ENCODE measurements at places on chromosomes 3 and 15.

- no peak for DNase-seq
Observed at GRCh38 chr3:10495003-10495402, 10.4 kb downstream of the ATP2B2 start.

GRCh38 chr3:114307222-114307830, 13.5 kb downstream of the TIGIT start:
- DNase-seq: no peak

DNA sequence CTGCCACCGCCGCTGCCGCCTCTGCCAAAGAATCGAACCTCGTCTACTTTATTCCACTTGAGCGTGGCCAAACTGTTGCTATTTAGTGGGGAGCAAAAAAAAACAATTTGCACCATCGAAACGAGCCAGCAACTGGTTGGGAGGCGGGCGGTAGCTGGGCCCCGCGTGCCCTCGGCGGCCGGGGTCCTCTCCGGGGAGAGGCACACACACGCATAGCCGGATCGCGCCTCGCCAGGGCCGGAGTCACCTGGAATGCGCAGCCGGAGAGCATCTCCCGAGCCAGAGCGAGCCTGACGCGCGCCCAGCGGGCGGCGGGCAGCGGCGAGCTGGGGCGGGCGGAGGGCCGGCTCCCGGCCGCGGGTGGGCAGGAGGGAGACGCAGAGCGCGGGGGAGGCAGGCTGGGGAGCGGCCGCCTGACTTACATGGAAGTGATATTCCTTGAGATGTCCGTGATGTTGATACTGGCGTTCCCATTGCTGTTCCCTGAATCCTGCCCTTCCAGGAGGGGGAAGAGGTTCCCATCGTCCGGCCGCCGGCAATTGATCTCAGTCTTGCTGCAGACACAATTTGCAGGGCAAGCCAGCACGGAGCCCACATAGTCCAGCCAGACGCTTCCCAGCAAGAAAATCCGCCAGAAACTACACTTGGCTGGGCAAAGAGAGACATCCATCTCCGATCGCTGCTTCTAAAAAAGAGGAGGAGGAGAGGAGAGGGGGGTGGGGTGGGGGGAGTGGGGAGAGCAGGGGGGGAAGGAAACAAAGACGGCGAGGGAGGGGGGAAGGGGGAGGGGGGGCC, 858 bp downstream of the NTRK3 start:
- DNase-seq: no peak

DNA sequence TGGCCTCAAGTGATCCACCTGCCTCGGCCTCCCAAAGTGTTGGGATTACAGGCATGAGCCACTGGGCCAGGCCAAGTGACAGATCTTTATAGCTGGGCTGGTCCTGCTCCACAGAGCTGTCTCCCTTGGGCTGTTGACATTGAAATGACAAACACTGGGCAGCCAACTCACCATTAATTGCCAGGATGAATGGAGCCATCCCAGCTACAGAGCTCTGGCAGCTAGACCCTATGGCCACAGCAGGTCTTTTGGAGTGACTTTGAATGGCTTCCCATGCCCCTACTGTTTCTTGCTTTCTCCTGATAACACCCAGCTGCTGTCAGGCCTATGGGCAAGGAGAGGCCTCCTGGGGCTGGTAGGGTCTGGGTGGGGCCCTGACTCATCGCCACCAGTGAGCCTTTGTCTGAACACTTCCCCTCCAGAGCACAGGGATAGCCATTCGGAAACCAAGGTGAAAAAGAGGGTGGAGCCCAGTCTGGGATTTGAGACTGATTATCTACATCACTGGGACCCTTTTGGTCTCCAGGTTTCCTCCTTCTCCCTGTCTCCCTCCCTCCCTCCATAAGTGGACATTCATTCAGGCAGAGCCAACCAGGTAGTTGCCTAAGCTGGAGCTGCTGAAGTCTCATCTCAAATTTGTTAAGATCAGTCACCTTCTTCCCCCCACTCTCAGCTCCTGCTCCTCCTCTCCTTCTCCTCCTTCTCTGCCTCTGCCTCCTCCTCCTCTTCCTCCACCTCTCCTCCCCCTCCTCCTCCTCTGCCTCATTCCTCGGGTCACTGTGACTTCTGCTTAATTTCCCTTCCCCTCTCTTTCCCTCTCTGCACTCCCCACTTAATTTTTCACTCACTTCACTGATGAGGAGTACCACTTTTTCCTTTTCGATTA, 34.0 kb downstream of the BHLHE40 start:
- no peak for DNase-seq

- DNase-seq: no peak
Observed at GRCh38 chr15:70866982-70867641, 13.2 kb upstream of the LARP6 start.

- no peak for DNase-seq
Observed at GRCh38 chr15:46556010-46556409, 921.2 kb downstream of the SQOR start.

- no peak for DNase-seq
Observed at GRCh38 chr15:56351353-56351752, 13.9 kb upstream of the TEX9 start.

GRCh38 chr3:34229876-34230275, 431.4 kb downstream of the PDCD6IP start:
- no peak for DNase-seq

GRCh38 chr3:172800156-172800555, 49.6 kb downstream of the ECT2 start:
- DNase-seq: no peak

- DNase-seq: no peak
Observed at GRCh38 chr3:58190882-58191281, 19.9 kb downstream of the DNASE1L3 start.

GRCh38 chr15:88680241-88681001, 41.6 kb downstream of the ISG20 start:
- no peak for DNase-seq

- no peak for DNase-seq
Observed at GRCh38 chr15:86061581-86061980, 18.1 kb upstream of the AGBL1 start.

DNA sequence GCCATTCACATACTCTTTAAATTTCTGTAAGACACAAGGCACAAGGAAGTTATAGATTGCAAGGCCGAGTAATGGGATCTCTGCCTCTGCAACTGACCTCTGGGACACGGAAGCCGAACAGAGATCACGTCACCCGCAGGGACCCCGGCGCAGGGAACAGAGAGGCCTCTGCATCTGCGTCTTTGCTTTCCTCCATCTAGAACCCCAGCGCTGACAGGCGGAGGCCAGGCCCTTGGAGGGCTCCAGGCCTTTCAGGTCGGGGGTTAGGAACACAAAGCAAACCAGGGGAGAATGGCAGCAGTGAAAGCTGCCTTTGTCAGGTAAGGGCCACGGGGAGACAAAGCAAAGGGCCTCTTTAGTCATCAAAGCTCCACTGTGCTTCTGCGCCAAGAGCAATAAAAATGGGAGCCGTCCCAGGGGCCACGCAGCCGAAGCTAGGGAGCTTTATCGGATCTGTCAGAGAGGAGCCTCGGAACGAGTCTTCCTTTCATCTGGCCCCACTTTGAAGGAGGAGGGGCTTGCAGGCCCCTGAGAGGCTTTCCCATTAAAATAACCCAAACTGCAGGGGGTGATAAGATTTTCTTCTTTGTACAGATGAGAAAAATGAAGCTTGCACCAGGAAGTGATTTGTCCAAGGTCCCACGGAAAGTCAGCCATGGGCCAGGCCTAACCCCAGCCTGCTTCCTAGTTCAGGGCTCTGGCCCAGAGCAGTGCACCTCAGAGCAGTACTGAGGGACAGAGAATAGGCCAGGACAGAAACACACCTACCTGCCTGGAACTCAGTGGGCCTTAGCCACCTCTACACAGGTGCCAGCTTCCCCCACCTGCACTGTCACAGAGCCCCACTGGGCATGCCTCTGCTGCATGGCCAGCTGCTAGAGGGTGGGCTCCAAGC, 84.4 kb upstream of the RAD18 start:
- no peak for DNase-seq

GRCh38 chr15:49330166-49330565, 92.9 kb upstream of the FGF7 start:
- DNase-seq: no peak

DNA sequence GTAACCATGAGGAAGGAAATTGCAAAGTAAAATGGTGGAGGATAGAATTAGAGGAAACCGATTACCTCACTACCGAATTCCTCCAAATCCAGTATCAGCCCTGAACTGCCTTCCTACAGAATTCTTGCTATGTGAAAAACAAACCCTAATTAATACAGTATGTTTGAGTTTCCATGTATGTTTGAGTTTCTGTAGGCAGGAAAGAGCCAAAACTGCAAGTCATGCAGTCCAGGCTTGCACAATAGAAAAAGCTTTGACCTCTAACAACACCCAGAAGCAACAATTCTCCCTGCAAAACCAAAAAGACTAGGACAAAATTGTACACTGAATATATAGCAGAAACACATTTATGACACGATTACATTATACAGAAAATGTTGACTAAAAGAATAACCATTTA, 614.8 kb downstream of the DIPK2A start:
- no peak for DNase-seq

- DNase-seq: no peak
Observed at GRCh38 chr3:42090973-42091731, at the start of gene TRAK1. Gene TRAK1, plus strand, starts transcription at chr3:42091357. Its CDS starts 113 bp downstream, at chr3:42091470.

GRCh38 chr3:65425880-65426279, 612.8 kb downstream of the MAGI1 start:
- DNase-seq: no peak

DNA sequence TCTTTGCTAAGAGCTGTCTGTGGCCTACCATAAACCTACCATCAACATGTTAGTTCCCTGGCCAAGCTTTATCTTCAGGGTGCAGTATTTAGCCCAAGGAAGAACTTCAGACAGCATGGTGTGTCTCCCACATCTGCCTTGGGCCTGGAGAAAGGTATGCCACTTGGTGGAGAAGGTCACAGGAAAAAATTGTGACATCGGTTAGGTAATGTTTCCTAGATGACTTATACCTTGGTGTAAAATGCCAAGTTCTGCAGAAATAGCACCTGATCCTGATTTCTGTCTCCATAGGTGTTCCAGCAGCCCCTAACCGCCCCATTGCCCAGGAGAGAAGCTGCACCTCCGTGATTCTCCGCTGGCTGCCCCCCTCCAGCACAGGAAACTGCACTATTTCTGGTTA, 33.0 kb upstream of the UMPS start:
- DNase-seq: no peak

GRCh38 chr3:132721479-132722164, 587 bp downstream of the NPHP3 start:
- DNase-seq: peak; percentile 4

- DNase-seq: no peak
Observed at GRCh38 chr3:43391621-43392020, 105.3 kb downstream of the SNRK start.

DNA sequence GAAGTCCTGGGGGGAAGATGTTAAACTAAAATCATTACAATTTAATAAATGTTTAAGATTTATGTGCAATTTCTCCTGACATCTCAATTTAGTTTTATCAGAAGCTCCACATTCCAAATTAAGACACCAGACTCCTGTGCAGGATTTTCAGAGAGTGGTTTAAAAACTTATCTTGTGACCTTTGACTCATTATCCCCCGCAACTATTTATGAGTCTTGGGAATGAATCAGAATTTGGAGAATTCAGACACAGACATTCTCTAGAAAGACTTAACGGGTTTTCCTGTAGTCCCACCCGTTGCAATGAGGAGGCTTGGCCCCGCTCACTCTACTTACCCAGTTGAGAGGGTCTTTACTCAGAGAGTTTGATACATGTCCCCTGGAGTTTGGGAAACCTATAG, 7.1 kb downstream of the OR5K2 start:
- no peak for DNase-seq

All from stimulated activated CD8-positive, alpha-beta memory T cell treated with anti-CD3 and anti-CD28 coated beads, Interleukin-4, amount 100 ng/mL, for 4 hours (primary cell).